ENCODE measurements at places on chromosomes 5 and 9. TPM values are rescaled to one million over a fixed set of nuclear protein-coding genes. Genes with fewer than 3 reads are reported as not detected.

DNA sequence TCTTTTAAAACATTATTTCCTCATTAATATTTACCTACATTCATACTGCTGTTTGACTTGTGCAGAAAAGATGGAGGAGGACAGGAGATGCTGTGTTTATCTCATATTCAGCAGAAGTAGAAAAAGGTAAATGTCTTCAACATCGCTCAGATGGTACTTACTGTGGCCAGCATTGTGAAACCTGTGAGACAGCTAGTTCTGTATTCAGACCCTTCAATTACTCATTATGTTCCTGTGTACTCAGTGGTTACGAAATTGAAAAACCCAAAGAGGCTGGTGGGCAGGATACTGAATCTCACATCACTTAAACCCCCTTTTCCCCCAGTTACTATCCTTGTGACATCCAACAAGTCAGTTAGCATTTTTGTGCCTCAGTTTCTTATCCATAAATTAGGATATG is 216.0 kb downstream of the KDM4C start:
- no peak for DNase-seq

GRCh38 chr5:140182803-140183367 is 7.9 kb downstream of the CYSTM1 start:
- no peak for DNase-seq

DNA sequence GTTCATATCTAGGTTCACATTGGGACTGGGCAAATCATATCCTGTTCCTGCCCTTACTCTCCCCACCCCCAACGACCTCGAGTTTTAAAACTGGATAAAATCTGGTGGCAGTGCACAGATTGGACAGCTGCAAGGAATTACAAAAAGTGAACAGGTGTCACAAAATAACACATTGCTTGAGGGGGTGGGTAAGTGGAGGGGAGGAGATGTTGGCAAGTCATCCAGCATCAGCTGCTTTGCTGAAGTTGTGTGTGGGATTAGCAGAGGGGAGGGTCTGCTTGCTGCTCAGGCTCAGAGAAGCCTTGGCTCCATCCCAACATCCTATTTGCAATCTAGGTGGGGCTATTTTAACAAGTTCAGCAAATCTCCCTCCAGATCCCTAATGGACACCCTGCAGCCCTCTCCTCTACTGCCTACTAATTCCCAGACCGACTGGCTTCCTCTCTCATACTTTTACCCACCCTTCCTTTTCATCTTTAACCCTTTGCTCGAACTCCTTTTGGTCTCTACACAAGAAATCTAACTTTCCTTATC is 39.8 kb upstream of the SLC24A2 start:
- no peak for DNase-seq

DNA sequence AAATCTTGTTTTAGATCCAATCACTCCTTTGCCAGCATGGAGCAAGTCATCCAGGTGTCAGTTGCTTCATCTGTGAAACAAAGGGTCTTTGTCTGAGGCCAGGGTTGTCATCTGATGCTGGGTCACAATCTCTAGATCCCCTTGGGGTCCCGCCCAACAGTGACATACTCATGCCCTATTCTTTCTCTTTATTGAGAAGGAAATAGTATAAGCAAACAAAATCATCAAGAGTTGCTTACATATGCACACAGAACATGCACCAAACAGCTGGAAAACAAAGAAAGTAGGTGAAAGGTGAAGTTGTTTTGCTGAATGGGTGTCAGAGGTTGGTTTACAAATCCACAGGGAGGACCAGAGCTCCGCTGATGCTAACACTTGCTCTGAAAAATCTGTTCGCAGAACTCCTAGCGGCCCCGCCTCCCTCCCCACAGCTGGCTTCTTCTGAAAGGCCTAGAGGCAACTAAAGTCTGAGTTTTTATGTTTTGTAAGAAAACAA is 106.1 kb upstream of the SLC44A1 start:
- no peak for DNase-seq

Gene GNPDA1
- 37.1 TPM for polyA plus RNA-seq
